ENCODE measurements at places on chromosomes 6 and 20.
A peak's percentile ranks its signal among the peaks of the same experiment; 100 is the strongest.

GRCh38 chr6:88556663-88557062 is 390.5 kb upstream of the CNR1 start:
- H3K4me3 ChIP-seq, result no peak overlapping the region
- H3K4me1 ChIP-seq, result no peaks in the 10 kb centered on the region
- no peaks in the 10 kb centered on the region for H3K36me3 ChIP-seq
- no peaks in the 10 kb centered on the region for H3K27me3 ChIP-seq
- no peak for DNase-seq

DNA sequence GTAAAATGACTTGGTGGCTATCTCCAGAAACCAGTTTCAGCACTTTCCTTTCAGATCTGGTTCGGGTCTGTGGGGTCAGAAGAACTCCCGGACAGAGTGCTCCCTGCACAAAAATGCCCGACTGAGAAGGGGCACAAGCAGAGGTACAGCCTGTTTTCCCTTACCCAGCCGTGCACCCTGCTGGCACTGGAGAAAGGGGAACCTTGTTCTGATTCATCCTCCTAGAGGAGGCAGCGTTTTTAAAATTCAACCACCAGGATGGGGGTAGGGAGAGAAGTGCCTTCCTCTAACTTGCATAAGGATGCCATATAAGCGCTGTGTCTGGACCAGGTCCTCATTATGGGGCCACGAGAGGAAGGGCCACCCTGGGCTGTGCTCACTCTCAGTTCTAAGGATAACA is 17.6 kb downstream of the RIMS4 start:
- no peak overlapping the region for H3K27ac ChIP-seq
- H3K4me3 ChIP-seq, result no peak overlapping the region
- H3K36me3 ChIP-seq, result no peaks in the 10 kb centered on the region
- H3K4me1 ChIP-seq, result no peaks in the 10 kb centered on the region
- H3K27me3 ChIP-seq, result peaks cover 7% of the 10 kb centered on the region

- H3K36me3 ChIP-seq, result no peaks in the 10 kb centered on the region
- H3K27ac ChIP-seq, result no peak overlapping the region
- H3K4me1 ChIP-seq, result peaks cover 7% of the 10 kb centered on the region
Measured at GRCh38 chr20:62818592-62819493, 2.0 kb downstream of the COL9A3 start.

- H3K4me3 ChIP-seq, result no peak overlapping the region
- no peaks in the 10 kb centered on the region for H3K4me1 ChIP-seq
- no peaks in the 10 kb centered on the region for H3K27me3 ChIP-seq
- no peak overlapping the region for H3K27ac ChIP-seq
- no peaks in the 10 kb centered on the region for H3K36me3 ChIP-seq
Measured at GRCh38 chr6:51302431-51302830, 483.8 kb downstream of the TFAP2B start.

DNA sequence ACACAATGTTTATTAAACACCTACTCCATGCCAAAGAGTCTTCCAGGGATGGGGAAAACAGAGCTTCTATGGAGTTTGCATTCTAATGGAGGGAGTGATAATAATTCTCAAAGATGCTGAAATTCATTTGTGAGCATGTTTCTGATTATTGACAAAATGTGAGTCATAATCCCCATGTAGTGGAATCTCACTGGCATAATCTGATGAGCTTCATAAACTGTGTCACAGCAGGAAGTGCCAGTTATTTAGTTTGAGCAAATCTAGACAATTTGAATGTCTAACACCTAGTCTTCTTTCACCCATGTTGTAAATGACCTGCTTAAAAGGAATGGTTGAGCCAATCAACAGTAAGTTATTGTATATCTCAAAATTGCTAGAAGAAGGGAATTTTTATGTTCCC is 95.1 kb downstream of the KCNQ5 start:
- DNase-seq, result no peak
- no peaks in the 10 kb centered on the region for H3K27me3 ChIP-seq
- no peak overlapping the region for H3K27ac ChIP-seq
- H3K4me3 ChIP-seq, result no peak overlapping the region
- H3K36me3 ChIP-seq, result no peaks in the 10 kb centered on the region
- H3K4me1 ChIP-seq, result peaks cover 9% of the 10 kb centered on the region

GRCh38 chr6:14944593-14944992 is 301.3 kb upstream of the JARID2 start:
- peaks cover 3% of the 10 kb centered on the region for H3K36me3 ChIP-seq
- no peaks in the 10 kb centered on the region for H3K27me3 ChIP-seq
- no peak overlapping the region for H3K4me3 ChIP-seq
- H3K27ac ChIP-seq, result no peak overlapping the region

GRCh38 chr20:57939499-57939898 is 229.7 kb upstream of the PMEPA1 start:
- no peaks in the 10 kb centered on the region for H3K4me1 ChIP-seq
- no peaks in the 10 kb centered on the region for H3K36me3 ChIP-seq
- no peak overlapping the region for H3K27ac ChIP-seq
- H3K27me3 ChIP-seq, result no peaks in the 10 kb centered on the region

DNA sequence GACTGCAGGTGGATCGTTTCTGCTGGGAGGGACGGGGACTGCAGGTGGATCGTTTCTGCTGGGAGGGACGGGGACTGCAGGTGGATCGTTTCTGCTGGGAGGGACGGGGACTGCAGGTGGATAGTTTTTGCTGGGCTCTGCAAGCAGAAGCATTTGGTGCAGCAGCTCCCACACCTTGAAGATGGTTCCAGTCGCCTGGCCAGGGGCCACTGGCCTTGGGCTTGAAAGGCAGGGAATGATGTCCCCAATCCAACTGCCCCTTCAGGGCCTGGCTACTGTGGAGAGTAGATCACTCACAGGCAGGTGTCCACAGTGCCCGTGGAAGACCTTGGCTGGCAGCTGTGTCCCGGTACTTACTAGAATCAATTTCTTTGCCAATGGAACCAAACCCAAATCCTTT is 68.2 kb downstream of the PSMG4 start:
- DNase-seq, result no peak
- H3K36me3 ChIP-seq, result no peaks in the 10 kb centered on the region
- no peak overlapping the region for H3K4me3 ChIP-seq

- no peak for DNase-seq
- H3K36me3 ChIP-seq, result no peaks in the 10 kb centered on the region
- no peak overlapping the region for H3K4me3 ChIP-seq
Measured at GRCh38 chr20:50317609-50318008, 127.0 kb downstream of the CEBPB start.

- no peak for DNase-seq
- H3K4me3 ChIP-seq, result peak overlapping the region; percentile 4
- no peaks in the 10 kb centered on the region for H3K36me3 ChIP-seq
Measured at GRCh38 chr6:79928478-79928998, 18.8 kb downstream of the ELOVL4 start.

DNA sequence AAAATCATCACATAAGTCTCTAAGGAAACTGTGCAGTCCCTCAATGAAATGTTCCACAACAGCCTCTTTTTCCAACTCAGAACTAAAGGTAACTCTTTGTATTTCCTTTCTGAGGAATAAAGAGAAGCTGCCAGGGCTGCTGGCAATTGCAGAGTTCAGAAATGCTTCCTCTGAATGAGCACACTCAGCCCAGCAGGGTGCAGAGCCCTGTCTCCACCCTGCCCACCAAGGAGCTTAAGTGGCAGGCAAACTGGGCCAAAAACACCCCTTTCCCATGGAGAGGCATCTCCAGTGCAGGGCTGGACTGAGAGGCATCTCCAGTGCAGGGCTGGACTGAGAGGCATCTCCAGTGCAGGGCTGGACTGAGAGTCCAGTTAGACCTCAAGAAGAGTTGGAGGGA is 255.4 kb downstream of the GMPR start:
- H3K4me1 ChIP-seq, result peaks cover 76% of the 10 kb centered on the region
- H3K36me3 ChIP-seq, result no peaks in the 10 kb centered on the region
- H3K27ac ChIP-seq, result no peak overlapping the region
- no peak overlapping the region for H3K4me3 ChIP-seq
- H3K27me3 ChIP-seq, result no peaks in the 10 kb centered on the region
- no peak for DNase-seq

DNA sequence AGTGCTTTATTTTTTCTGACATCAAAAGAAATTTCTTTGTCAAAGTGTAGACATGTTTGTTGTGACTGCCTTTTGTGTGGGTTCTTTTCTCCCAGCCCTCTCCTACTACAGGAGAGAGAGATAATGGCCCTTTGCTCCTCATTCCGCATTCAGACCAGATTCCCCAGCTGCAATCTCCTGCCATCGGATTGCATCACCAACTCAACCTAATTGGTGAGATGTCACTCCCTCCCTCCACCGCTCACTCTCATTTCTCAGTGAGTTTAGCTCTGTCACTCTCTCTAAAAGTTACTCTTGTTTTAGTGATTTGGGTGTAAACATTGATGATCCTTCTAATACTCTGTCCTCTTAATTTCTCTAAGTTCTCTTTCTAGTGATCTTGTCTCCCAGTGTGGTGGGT is 22.7 kb downstream of the UTRN start:
- peaks cover 3% of the 10 kb centered on the region for H3K36me3 ChIP-seq
- H3K4me3 ChIP-seq, result no peak overlapping the region
- H3K4me1 ChIP-seq, result peaks cover 46% of the 10 kb centered on the region
- H3K27ac ChIP-seq, result peak overlapping the region; percentile 45
- H3K27me3 ChIP-seq, result peaks cover 37% of the 10 kb centered on the region

- H3K4me3 ChIP-seq, result no peak overlapping the region
- H3K4me1 ChIP-seq, result no peaks in the 10 kb centered on the region
- H3K36me3 ChIP-seq, result peaks cover 1% of the 10 kb centered on the region
- no peak for DNase-seq
- no peaks in the 10 kb centered on the region for H3K27me3 ChIP-seq
- no peak overlapping the region for H3K27ac ChIP-seq
Measured at GRCh38 chr6:169454204-169454871, 200.7 kb upstream of the THBS2 start.

- DNase-seq, result peak; percentile 68
- peaks cover 59% of the 10 kb centered on the region for H3K4me1 ChIP-seq
- peak overlapping the region; percentile 87 for H3K27ac ChIP-seq
- H3K4me3 ChIP-seq, result peak overlapping the region; percentile 69
- H3K27me3 ChIP-seq, result peaks cover 45% of the 10 kb centered on the region
- H3K36me3 ChIP-seq, result no peaks in the 10 kb centered on the region
Measured at GRCh38 chr6:167093922-167094432, 28.9 kb upstream of the CCR6 start.

DNA sequence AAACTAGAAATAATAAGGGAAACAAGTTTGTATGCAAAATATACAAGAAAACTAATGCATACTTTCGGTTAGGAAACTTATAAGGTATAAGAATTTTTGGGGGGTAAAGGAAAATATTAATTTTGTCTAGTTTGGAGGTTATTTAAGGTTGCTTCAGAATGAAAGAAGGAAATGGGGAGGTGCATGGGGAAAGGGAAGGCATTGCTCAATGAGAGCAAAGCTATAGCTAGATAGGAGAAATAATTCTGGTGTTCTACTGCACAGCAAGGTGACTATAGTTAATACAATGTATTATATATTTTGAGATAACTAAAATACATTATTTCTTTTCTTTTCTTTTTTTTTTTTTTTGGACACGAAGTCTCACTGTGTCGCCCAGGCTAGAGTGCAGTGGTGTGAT is 5.4 kb upstream of the MYMX start:
- H3K36me3 ChIP-seq, result no peaks in the 10 kb centered on the region
- no peak overlapping the region for H3K4me3 ChIP-seq
- no peak overlapping the region for H3K27ac ChIP-seq
- H3K27me3 ChIP-seq, result peaks cover 19% of the 10 kb centered on the region
- H3K4me1 ChIP-seq, result no peaks in the 10 kb centered on the region

GRCh38 chr20:49028684-49029083 is 17.4 kb upstream of the CSE1L start:
- no peak overlapping the region for H3K4me3 ChIP-seq
- no peaks in the 10 kb centered on the region for H3K4me1 ChIP-seq
- no peaks in the 10 kb centered on the region for H3K27me3 ChIP-seq
- no peak for DNase-seq
- H3K36me3 ChIP-seq, result peaks cover 16% of the 10 kb centered on the region
- no peak overlapping the region for H3K27ac ChIP-seq

- H3K4me3 ChIP-seq, result no peak overlapping the region
Measured at GRCh38 chr6:131929264-131929663, 21.9 kb downstream of the CCN2 start.

DNA sequence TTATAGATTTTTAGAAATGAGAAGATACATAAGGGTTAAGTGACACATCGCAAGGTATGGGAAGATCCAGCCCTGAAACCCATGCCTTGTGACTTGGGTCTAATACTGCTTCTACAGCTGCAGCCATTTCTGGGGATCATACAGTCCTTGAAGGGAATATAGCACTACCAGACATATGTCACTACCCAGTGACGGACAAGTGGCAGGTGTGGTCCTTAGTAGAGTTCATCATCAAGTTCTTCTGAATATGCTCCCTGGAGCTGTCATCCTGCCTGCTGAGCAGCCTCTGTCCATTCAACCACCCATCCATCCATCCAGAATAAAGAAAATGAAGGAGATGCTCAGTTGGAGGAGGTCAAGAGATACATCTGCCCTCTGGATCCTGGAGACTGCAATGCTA is 118.6 kb upstream of the ASF1A start:
- no peak overlapping the region for H3K27ac ChIP-seq
- H3K27me3 ChIP-seq, result no peaks in the 10 kb centered on the region
- H3K36me3 ChIP-seq, result no peaks in the 10 kb centered on the region
- no peak overlapping the region for H3K4me3 ChIP-seq
- H3K4me1 ChIP-seq, result peaks cover 20% of the 10 kb centered on the region

DNA sequence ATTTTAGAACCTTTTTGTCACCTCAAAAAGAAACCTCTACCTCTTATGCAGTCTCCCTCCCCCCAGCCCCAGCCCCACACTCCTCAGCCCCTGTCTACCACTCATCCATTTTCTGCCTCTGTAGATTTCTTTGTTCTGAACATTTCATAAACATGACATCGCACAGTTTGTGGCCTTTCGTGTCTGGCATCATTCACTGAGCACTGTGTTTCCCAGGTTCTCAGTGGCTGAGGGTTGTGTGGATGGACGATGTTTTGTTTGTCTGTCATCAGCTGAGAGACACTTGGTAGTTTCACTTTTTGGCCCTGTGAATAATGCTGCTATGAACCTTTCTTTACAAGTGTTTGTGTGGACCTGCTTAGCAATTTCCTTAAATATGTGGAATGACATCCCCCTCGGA is 64.5 kb downstream of the FAM120B start:
- DNase-seq, result no peak
- no peaks in the 10 kb centered on the region for H3K27me3 ChIP-seq
- peak overlapping the region; percentile 95 for H3K27ac ChIP-seq
- H3K36me3 ChIP-seq, result peaks cover 7% of the 10 kb centered on the region
- peaks cover 35% of the 10 kb centered on the region for H3K4me1 ChIP-seq

DNA sequence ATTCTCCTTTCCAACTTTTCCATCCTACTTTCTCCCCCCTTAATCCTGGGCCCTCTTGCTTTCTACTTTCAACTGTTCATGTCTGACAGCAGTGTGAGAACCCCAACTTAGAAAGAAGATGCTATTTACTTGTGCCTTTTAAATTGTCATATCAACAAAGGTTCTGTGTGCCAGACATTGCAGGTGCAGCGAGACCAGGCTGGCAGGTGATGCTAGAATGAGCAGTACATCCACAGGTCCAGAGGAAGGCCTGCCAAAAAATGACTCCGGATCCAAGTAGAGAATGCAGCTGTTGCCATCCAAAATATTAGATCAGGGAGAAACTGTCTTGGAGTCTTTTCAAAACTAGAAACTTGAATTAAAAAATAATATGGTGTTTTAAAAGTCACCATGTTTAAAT is 510.5 kb downstream of the LMBRD1 start:
- no peaks in the 10 kb centered on the region for H3K36me3 ChIP-seq
- no peak overlapping the region for H3K27ac ChIP-seq
- DNase-seq, result no peak
- H3K4me1 ChIP-seq, result no peaks in the 10 kb centered on the region
- H3K27me3 ChIP-seq, result no peaks in the 10 kb centered on the region
- no peak overlapping the region for H3K4me3 ChIP-seq

All from activated T-cell treated with anti-CD3 and anti-CD28 coated beads, Interleukin-2, amount 50 U/mL, for 72 hours (primary cell).